ENCODE measurements at places on chromosomes 12 and 14. TPM values are rescaled to one million over a fixed set of nuclear protein-coding genes. Genes with fewer than 3 reads are reported as not detected.

The RASSF9 gene
- polyA plus RNA-seq, result 18.0 TPM

DNA sequence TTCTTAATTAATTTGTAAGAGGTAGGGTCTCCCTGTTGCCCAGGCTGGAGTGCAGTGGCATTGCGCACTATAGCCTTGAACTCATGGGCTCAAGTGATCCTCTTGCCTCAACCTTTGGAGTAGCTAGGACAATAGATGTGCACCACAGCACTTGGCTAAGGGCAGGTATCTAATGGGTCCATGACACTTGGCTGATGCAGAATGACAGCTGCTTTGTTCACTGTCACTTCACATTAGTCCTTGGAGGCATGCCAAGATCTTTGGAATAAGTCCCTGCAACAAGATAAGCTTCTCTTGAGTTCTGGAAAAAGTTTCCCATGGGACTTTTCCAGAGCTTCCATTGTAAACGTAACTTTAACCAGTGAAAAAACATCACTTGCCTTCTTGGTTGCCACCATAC lies 23.4 kb downstream of the COQ6 start:
- DNase-seq, result no peak

DNA sequence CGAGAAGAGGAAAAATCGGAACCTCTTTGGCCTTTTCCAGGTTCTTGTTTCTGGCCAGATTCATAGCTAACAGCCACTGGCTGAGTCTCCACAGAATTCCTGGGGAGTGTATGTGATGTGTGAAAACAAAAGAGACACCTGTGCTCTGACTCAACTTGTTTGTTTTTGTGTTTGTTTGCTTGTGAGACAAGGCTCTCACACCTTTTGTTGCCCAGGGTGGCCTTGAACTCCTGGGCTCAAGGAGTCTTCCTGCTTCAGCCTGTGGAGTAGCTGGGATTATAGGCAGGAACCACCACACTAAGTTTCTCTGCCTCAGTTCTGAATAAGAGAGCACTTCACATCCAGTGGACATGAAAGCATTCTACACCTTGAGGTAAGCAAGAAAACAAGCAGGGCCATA lies 22.7 kb downstream of the MFAP5 start:
- DNase-seq, result no peak

- DNase-seq, result no peak
These were observed 29.2 kb downstream of the RASSF3 start for GRCh38 chr12:64639466-64639865.

DNA sequence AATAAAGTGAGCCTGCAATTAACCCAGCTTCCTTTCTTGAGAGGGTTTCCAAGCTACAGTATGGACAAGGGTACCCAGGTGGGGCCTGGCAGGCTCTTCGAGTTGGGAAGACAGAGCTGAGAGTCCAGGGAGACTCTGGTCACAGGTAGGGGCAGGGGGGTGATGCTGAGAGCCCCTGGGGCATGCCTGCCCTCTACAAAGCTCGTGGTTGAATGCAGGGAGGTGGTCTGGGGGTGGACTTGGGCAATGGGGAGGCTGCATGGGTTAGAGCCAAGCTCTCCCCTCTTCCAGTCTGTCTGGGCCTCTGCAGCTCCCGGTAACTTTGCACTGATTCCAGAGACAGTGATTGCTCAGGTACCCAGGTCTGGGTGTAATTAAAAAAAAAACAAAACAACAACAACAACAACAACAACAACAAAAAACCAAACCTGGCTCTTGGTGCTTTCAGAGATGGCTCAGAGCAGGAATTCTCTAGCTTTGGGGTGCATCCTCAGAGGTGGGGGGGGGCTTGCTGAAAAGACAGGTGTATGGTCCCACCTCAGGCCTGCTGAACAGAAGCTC lies 30.8 kb upstream of the PPP2R5C start:
- DNase-seq, result no peak

All from right lung (tissue), 10 donors.